Natural killer cell treated with Interleukin-12 subunit alpha and Interleukin-12 subunit beta and Interleukin-15 and Interleukin-18, amount 100 ng/mL, for 72 hours (primary cell): ENCODE measurements at places on chromosomes 2 and 18. TPM values are rescaled to one million over a fixed set of nuclear protein-coding genes. Genes with fewer than 3 reads are reported as not detected.

DNA sequence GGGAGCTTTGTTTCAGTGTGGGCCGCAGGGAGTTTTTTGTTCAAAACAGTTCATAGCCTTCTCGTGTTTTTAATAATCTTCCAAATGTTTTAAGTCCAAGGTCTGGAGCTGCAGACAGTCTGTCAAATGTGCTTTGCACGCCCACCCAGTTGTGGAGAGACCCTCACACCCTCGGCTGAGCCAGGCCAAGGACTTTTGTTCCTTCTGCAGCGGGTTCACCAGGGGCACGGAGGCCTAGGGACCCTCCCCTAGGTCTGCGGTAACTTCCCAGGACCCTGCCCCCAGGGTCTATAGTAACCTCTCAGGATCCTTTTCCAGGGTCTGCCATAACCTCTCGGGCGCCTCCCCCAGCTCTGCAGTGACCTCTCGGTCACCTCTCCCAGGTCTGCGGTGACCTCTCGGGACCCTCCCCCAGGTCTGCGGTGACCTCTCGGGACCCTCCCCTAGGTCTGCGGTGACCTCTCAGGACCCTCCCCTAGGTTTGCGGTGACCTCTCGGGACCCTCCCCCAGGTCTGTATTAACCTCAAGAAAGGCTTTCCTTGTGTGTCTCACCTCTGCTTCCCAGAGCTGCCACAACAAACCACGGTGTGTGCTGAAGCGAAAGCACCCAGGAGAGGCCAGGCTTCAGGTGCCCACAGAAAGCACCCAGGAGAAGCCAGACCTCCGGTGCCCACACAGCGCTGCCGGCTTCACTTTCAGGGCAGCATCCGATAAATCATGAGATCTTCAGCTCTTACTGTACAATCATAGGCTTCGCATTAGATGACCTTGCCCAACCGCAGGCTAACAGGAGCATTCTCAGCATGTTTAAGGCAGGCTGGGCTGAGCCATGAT is 301.9 kb upstream of the SALL3 start:
- H3K27ac ChIP-seq = no peak overlapping the region
- H3K27me3 ChIP-seq = no peaks in the 10 kb centered on the region
- H3K36me3 ChIP-seq = no peaks in the 10 kb centered on the region
- no peak overlapping the region for H3K4me3 ChIP-seq
- no peaks in the 10 kb centered on the region for H3K4me1 ChIP-seq

DNA sequence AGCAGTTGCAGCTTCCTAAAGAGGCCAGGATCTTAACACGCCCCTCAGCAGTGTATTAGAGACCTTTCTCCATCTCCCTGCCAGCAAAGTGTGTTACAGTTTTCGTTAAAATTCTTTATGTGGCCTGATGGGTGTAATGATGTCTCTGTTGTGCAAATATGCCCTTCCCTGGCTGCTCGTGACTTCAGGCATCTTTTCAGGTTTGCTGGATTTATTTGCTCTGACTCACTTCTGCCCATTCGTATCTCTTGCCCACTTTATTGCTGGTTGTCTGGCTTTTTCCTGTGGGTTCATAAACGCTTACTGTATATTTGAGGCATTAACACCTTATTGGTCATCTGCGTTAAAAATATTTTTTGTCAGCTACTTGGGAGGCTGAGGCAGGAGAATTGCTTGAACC is 134.5 kb downstream of the ASB1 start:
- H3K4me3 ChIP-seq = no peak overlapping the region
- H3K36me3 ChIP-seq = no peaks in the 10 kb centered on the region
- no peaks in the 10 kb centered on the region for H3K27me3 ChIP-seq
- H3K27ac ChIP-seq = no peak overlapping the region
- peak; percentile 5 for DNase-seq
- H3K4me1 ChIP-seq = no peaks in the 10 kb centered on the region

DNA sequence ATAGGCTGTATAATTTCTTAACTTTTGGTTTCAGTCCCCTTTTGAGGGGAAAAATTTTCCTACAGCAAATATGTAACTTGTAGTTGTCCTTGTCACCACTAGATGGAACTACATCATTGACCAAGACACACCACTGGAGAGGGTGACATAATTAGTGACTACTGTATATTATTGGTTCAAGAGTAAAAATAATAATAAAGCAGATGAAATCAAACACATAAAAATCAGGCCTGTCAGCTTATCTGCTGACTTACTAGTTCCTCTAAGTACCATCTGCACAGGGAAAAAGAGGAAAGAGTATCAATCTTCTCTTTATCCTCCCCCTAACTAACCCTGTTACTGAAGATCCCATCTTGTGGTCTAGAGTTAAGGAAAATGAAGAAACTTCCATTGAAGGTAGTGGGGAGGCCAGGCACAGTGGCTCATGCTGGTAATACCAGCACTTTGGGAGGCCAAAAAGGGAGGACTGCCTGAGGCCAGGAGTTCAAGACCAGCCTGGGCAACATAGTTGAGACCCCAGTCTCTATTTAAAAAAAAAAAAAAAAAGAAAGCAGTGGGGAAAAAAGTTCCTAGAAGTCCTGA is 29.6 kb upstream of the ENOSF1 start:
- peaks cover 25% of the 10 kb centered on the region for H3K36me3 ChIP-seq
- no peak for DNase-seq
- no peak overlapping the region for H3K27ac ChIP-seq
- H3K4me3 ChIP-seq = no peak overlapping the region
- peaks cover 11% of the 10 kb centered on the region for H3K4me1 ChIP-seq

DNA sequence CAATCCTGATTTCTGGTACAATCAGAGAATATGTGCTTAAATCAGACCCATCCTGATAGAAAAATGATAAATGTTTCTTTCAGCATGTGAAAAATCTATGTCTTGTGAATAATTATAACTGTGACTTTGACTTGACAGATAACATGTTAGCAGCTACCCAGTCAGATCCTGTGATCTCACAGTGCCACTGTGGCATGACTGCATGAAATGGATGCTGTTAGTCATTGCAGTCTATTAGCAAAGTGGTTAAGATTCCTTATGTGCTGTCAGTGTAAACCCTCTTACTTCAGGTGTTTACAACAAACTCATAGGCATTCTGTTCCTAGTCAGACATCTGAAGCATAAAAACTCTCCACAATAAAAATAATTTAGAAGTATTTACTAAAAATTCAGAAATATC is 244.6 kb upstream of the RND3 start:
- no peak for DNase-seq
- no peaks in the 10 kb centered on the region for H3K4me1 ChIP-seq
- H3K27ac ChIP-seq = no peak overlapping the region
- H3K36me3 ChIP-seq = no peaks in the 10 kb centered on the region
- no peaks in the 10 kb centered on the region for H3K27me3 ChIP-seq

Gene EFHD1
- not detected for total RNA-seq
